Fibroblast of skin of back (primary cell): ENCODE measurements at places on chromosomes 7 and 10.

- no peak for DNase-seq
These were observed 305.1 kb upstream of the LYZL1 start for GRCh38 chr10:28983799-28984198.

- no peak for DNase-seq
These were observed 72.4 kb upstream of the SP4 start for GRCh38 chr7:21355406-21355874.

- DNase-seq: peak; percentile 12
These were observed 61.0 kb upstream of the AOAH start for GRCh38 chr7:36784991-36785940.

- peak; percentile 74 for DNase-seq
These were observed 36.4 kb downstream of the DPYSL4 start for GRCh38 chr10:132223156-132223590.

DNA sequence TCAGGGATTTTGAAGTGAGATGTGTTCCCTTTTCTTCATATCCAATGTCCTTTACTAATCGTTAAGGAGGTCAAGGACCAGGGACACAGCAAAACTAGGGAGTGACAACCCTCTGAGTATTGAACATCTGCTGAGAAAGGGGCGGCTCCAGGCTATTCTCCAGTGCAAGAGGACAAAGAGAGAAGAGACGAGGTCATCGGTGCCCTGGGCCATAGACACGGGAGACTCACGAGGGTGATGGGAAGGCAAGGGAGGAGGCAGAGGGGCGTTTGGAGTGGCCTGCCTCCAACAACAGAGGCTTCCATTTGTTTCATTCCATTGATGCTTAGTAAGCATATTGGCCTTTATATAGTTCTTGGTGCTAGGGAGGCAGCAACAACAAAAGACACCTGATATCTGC is 268.4 kb downstream of the CXCL12 start:
- DNase-seq: peak; percentile 11

- no peak for DNase-seq
These were observed 425.3 kb upstream of the ANKRD30A start for GRCh38 chr10:36700123-36700522.
